ENCODE measurements at places on chromosomes 2 and 18.

- no peak for DNase-seq
Measured at GRCh38 chr2:9745153-9745899, 97.9 kb upstream of the TAF1B start.

- no peak for DNase-seq
Measured at GRCh38 chr18:58532298-58532697, 96.6 kb downstream of the ALPK2 start.

- no peak for DNase-seq
Measured at GRCh38 chr2:216553093-216553478, 54.4 kb downstream of the RPL37A start.

- no peak for DNase-seq
Measured at GRCh38 chr2:23423873-23424680, 39.1 kb downstream of the KLHL29 start.

DNA sequence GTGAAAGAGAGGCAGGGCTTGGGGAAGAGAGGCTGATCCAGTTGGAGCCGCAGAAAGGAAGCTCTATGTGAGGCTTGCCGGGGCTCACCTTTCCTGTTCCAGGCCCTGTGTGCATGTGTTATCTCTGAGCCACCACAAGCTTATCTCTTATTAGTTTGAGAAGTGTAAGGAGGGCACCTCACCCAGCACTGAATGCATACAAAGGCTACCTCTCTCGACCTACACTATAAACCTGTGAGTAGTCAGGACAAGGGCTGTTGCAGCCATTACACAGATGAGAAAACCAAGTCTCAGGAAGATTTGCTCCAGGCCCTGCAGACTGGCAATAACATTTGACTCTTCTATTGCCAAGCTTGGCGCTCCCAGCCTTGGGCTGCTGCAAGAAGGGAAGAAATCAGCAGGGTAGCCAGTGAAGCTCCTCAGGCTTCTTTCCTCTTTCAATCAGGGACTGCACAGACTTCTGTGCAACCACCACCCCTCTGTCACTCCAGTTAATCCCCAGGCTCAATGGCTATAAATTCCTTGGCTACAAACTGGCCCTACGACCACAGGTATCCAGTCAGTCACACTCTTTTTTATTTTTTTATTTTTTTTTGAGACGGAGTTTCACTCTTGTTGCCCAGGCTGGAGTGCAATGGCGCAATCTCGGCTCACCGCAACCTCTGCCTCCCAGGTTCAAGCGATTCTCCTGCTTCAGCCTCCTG is 73.8 kb downstream of the CLHC1 start:
- no peak for DNase-seq
